ENCODE measurements at places on chromosomes 7 and 10.

- DNase-seq, result no peak
Measured at GRCh38 chr7:8639668-8640067, 206.3 kb downstream of the NXPH1 start.

- no peak for DNase-seq
Measured at GRCh38 chr10:70604106-70604505, 1.6 kb upstream of the PRF1 start.

DNA sequence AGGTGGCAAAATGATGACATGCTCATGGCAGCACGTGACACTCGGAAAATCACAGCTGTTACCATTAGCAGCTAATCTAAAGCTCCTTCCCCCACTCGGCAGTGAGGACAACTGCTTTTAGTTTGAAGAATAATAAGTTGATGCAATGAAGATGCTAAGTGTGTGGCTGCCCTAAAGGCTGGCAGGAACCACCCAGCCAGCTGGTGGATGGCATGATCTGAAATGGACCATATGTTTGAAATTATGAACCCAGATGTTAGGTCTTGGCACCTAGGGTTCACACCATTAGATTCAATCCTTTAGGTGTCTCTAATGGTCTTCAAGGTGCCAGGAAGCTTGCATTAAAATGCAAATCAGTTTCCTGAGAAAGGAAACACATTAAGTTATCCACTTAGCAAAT is 230.1 kb downstream of the WDR11 start:
- DNase-seq, result no peak

- DNase-seq, result no peak
Measured at GRCh38 chr7:138382862-138383565, 77.0 kb upstream of the TRIM24 start.

- no peak for DNase-seq
Measured at GRCh38 chr7:149334930-149335329, 72.9 kb downstream of the ZNF783 start.

DNA sequence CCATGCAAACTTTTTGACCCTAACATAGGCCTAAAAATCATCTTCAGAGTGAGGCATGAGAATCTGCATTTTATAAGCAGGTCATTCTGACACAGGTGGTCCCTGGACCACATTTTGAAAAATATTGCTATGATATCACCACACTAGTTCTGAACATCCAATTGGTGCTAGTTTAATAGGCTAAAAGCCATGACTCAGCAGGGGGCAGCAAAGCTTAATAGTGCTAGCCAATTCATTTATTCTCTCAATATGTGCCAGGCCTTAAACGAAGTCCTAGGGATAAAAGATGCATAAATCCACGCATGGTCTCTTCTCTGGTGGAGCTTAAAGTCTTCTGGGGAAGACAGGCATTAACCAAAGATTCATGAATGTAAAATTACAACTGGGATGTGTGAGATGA is 10.2 kb upstream of the SLC25A28 start:
- no peak for DNase-seq

DNA sequence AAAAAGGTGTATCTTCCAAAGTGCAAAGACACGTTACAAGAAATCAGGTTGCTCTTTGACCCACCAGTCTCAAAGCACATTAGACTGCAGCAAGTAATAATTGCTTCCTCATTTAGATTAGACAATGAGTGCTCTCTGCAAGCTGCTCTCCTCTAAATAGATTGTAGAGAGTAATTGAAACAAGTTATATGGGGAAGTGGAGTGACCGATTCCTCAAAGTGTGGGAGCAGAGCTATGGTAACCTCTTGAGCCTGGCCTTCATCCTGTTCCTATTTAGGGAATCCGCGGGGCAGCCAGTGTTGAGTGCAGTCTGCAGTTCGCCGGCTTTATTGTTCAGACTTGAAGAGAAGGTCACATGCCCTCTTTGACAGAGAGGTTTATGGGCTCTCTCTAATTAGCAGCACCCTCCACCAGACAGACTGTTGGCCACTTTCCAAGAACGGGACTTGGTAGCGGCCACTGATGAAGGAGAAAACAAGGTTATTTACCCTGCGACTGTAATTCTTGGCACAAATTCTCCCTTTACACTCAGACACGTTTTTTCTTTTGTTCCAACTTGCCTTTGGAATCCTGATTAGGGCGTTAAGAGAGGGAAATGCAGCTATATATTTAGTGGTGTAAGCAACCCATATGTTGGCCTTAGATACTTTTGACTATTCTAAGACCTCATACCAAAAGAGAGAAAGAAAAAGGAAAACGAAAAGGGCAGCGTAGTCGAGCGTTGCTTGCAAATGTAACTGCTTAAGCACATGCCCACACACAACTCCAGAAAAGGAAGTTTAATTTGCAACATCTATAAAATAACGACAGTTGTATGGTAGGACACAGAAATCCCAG is 107.5 kb downstream of the REEP3 start:
- no peak for DNase-seq

- DNase-seq, result no peak
Measured at GRCh38 chr10:58565271-58565670, 52.6 kb downstream of the BICC1 start.

GRCh38 chr7:47914717-47915615 is 33.3 kb downstream of the PKD1L1 start:
- no peak for DNase-seq

GRCh38 chr10:16828114-16828568 is 10.9 kb upstream of the RSU1 start:
- no peak for DNase-seq

GRCh38 chr10:33537066-33537465 is 202.6 kb upstream of the NRP1 start:
- no peak for DNase-seq

DNA sequence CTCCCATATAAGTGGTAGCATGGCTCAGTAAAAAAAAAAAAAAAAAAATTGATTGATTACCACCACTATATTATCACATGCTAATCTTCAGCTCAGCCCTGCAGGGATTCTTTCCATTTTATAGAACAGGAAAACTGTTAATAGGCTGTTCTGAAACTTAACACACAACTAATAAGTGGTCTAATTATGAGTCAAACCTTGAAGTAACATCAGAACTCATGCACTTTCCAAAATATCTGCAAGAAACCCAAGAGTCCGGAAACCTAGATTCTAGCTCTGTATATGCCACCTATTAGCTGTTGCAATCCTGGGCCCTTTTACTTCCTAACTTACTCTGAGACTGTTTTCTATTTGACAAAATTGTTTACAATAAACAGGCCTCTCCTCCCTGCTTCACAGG is 23.9 kb downstream of the SEM1 start:
- no peak for DNase-seq

GRCh38 chr10:120749856-120750566 is 101.2 kb upstream of the WDR11 start:
- DNase-seq, result no peak

- no peak for DNase-seq
Measured at GRCh38 chr10:29874606-29875269, 184.6 kb downstream of the JCAD start.

GRCh38 chr7:76411626-76412025 is 2.1 kb upstream of the SSC4D start:
- no peak for DNase-seq

- DNase-seq, result no peak
Measured at GRCh38 chr10:97827702-97828291, 21.8 kb upstream of the GOLGA7B start.

DNA sequence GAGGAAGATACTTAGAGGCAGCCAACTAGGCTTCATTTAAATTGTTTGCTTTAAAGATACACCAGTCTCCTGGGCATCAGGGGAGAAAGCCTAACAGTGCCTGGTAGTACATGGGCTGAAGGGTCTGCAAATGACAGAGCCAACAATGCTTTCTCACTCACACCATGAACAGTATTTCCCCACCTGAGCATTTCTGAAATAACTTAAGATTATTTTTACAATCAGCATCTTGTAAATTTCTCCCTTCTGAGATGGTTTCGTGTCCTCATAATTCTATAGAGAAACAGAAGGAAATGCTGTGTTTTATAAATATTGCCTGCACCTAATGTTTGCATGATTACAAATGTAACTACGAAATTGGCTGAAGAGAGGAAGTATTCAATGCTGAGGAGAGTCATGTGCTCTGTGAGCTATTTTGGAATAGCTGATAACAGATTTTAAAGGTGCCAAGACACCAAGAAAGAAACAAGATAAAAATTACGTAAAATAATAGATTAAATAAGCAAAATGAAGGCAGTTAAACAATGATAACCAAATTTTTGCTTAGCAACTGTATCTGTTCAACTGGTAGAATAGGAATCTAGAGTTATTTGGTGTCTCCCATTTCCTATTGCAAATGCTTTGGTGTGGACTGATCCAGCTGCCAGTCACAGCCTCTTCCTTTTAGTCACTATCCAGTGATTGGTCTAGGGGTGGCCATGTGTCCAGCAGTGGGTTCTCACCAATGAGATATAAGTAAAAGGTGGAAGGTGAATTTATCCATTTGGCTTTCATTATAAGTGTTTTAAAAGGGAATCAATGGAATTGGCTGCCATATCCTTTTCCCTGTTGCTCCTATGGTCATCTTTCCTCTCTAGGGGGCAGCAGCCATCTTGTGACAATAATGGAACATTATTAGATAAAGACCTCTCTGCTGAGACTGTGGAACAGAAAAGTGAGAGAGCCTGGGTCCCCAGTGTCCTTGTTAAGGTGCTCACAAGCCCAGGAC is 167.9 kb upstream of the SLC26A5 start:
- no peak for DNase-seq

GRCh38 chr10:100022403-100022802 is 12.7 kb upstream of the DNMBP start:
- no peak for DNase-seq

GRCh38 chr7:138223402-138223879 is 147.2 kb downstream of the AKR1D1 start:
- no peak for DNase-seq

GRCh38 chr10:71223347-71224058 is 11.1 kb downstream of the UNC5B start:
- no peak for DNase-seq

DNA sequence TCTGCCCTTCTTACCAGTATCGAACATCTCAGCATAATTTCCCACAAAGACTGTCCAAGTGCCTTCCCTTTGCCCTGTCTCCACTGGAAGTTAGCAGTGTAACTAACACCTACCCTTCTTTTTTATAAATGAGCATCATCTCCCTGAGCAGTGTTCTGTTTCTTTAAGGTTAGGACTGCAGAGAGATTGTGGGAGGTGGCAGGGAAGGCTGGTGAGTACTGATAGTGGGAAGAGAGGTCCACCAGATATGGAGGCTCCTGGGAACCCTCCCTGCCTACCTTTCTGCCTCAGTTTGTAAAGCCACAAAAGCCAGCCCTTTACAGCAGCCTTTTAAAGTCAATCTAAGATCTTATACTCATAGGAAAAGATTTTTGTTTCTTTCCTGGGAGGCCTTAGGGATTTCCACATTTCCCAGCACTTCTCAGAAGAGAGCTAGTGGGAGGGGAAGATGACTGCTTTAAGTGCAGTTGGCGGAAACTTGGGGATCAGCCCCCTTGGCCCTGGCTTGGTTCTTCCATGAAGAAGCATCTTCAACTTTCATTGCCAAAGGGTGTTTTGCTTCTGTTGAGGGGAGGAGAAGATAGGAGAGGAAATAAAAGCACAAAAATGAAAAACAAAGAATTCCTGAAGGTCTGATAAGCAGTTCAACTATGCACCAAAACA is 36.6 kb upstream of the CALD1 start:
- no peak for DNase-seq

DNA sequence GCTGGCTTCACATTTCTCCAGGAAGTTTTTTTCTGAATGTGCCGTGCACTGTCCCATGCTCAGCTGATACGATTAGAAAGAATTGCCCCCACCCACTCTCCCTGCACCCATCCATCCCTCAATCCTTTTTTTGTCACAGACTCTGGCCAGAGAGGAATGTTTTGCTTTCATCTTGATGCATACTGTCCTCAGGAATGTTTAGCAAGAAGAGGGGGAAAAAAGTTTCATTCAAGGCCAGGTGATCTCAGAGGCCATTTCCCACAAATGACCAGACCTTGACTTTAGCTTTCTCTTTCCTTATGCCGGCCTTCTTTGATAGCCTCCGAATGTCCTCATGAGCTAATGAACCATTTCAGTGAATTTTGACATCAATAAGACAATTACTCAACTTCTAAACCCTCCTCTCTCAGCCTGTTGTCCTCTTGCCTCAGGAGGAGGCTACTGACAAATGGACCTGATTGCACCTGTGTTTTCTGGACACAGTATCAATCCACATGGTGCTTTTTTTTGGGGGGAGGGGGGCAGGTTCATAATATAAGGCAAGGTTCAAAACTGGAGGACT is 105.0 kb upstream of the KLF6 start:
- no peak for DNase-seq

- DNase-seq, result no peak
Measured at GRCh38 chr7:47520406-47520805, 61.5 kb downstream of the TNS3 start.

DNA sequence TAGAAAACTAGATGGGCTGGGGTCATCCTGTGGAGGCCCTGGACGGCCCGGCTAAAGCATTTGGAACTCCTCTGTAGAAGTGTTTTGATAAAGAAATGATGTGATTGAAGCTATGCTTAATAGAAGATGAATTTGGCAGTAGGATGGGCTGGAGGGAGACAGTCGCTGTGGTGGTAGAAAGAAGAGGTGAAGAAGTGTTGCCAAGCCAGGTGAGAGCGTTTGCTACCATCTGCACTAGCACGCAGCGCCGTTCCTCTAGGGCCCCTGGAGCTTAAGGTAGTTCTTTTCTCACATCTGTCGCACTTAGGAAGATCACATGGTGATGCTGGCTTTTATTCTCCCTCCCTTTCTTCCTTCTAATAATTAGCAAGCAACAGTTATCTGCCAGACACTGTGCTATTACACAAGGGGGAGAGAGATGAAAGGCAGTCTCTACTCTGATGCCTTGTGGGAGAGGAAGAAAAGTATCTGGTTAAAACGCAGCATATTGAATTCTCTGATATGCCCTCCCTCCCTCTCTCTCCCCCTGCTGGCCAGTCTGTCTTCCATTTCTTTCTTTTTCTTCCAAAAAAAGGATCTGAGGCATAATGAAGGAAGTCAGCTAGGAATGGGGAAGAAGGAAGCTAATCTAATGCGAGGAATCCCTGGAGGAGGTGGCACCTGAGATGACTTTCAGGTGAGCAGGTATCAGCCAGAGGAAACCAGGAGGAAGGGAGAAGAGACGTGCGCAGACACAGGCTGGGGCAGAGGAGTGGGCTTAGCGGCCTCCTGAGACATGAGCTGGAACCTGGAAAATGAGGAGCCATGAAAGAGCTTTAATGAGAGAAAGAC is 162.3 kb upstream of the KLF14 start:
- no peak for DNase-seq

DNA sequence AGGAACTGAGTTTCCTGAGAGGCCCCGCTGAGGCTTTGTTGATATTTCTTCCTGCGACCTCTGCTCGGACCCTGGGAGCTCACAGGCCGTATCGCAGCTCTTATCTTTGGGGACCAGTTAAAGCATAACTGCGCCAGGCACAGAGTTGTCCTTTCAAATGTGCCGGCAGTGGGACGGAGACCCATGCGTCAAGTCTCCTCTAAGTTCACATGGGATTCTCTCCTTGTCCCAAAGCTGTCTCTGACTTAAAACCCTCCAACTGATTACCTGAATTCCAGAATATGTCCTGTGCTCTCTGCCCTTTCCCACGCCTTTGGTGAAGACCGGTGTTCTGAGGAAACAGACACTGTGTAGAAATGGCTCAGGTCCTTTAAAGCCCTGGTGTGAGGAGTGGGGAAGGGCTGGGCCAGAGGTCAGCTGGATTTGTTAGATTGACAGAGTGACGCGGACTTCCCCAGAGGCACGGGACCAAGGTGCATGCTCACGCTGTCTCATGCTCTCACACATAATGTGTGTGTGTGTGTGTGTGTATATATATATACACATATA is 169.8 kb downstream of the EGFR start:
- no peak for DNase-seq

GRCh38 chr7:130910949-130911944 is 177.2 kb upstream of the KLF14 start:
- DNase-seq, result no peak

GRCh38 chr10:73293461-73293860 is 41.0 kb upstream of the MRPS16 start:
- DNase-seq, result no peak

All from activated gamma-delta T cell (primary cell).